CD4-positive, alpha-beta T cell treated with Interleukin-21 for 1 hour (primary cell): ENCODE measurements at places on chromosomes 5 and 9.
A peak's percentile ranks its signal among the peaks of the same experiment; 100 is the strongest.

DNA sequence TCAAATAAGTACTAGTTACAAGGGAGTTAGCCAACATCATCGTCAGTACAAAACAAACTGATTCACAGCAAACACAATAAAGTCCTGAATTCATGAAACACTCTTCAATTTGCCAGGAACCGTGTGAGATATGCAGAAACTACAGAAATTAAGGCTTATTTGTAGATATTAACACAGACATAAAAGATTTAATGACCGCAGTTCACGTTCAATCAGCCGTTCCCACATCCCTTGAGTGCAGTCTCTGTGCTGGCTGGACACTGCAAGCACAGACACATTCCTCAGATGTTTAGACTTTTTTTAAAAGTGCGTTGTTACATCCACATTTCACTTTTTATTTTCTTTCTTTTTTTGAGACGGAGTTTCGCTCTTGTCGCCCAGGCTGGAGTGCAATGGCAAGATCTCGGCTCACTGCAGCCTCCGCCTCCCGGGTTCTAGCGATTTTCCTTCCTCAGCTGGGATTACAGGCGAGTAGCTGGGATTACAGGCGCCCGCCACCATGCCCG lies 566 bp upstream of the CEP78 start:
- DNase-seq: peak; percentile 5

DNA sequence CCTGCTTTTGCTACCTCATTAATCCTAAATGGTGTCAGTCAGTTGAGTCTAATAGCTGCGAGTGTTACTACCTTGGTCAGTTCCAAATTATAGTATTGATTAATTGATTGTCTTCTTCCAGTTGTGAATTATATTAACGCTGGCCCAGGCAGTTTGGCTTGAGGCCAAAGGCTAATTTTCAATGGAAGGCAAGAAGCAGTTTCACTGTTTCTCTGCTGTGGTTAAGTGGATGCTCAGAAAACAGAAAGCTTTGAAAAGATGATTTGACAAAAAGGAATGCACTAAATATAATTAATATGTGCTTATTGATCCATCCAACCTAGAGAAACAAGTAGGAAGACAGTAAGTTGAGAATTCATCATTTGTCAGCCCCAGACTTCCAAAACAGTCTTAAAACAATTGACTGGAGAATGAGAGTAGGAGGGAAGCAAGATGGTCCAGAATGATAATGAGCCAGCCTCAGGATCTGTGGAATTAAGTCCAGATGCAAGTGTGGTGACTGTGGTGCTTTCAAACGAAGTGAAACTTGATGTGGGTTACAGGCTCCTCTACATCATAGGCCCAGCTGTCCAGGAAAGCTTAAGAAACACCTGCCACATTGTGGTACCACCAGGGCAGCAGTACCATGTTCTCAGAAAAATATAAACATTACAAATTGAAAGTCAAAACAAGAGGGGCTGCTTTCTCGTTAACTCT lies 1371.0 kb upstream of the DMAC1 start:
- DNase-seq: no peak

DNA sequence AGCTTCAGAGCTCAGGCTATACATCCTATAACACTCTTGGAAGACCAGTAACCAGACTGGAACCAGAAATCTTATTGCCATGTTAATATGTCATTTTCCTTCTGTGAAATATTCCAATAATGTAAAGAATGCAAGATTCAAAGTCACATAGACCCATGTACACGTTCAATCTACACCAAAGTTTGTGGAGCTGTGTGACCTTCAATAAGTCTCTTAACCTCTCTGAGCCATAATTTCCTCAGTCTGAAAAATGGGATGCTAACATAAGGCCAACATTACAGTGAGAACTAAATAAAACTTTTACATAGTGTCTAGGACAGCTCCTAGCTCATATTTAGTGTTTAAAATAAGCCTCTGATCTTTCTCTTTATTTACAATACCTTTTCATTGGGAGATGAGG lies 70.4 kb downstream of the ARRDC3 start:
- no peak for DNase-seq

- no peak for DNase-seq
These were observed 212.8 kb downstream of the PIK3R1 start for GRCh38 chr5:68428231-68428811.

DNA sequence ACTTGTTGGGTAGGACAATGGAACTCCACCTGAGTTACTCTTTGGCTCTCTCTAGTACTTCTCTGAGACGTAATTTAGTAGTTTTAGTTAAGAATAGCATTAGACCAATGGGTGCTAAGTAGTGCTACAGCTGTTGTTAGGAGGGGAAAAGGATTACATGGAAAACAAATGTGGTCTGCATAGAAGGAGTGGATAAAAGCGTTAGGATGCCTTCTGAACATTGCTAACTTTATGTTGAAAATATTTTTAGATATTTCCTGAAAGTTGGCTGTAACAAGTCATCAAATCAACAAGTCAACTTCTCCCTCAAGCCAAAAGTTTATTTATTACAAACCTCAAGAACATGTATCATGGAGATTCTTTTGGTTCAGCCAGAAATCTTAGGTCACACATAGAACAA lies 409.5 kb upstream of the MEF2C start:
- no peak for DNase-seq

DNA sequence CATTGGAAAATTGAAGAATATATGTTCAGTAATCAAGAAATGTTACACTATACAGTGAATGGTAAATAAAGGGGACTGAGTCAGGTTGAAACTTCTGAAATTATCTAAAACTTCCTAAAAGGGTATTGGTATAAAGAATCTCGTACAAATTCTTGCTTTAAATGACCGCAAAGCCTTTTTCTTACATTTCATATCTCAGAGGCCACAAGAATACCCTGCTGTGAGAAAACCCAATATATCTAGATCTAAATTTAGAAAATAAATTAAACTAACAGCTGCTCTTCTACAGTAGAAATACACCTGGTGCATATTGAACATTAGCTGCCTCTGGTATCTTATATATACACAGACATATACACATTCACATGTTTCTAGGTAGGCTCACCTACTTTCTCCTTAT lies 221.7 kb downstream of the PCSK5 start:
- DNase-seq: no peak

DNA sequence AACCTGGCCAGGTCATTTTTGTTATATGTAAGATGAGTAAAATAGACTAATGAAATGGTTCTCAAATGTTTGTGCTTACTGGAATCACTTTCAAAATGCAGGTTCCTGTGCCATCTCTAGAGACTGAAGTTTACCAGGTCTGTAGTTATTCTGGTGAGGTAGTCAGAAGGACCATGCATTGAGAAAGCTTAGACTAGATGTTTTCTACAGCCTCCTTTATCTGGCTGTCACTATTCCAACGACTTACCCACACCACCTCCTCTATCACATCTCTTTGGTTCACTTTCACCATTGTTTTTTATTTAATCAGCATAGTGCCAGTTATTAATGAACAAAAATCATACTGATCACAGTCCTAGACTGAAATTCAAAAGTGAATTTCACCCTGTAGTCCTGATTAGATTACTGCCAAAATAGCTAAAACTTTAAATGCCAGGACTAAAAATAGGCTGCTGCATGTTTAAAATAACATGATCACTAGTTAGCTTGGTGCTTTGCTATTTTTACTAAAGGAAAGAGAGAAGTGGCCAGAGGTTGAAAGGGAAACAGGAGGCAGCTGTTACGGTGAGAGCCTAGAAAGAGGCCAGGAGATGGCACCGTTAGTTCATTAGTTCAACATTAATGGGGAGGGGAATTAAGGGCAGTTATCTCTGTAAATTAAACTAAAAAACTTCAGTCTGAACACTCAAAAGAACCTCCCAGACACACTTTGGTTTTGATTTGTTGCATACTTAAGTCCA lies 13.9 kb upstream of the FNIP1 start:
- peak; percentile 40 for DNase-seq

- DNase-seq: no peak
These were observed 232.1 kb downstream of the FBXO4 start for GRCh38 chr5:42157215-42157614.

GRCh38 chr9:78406146-78406545 lies 109.2 kb downstream of the PSAT1 start:
- DNase-seq: no peak

GRCh38 chr5:102590467-102590866 lies 91.7 kb upstream of the SLCO6A1 start:
- no peak for DNase-seq

- DNase-seq: no peak
These were observed 170.2 kb upstream of the NREP start for GRCh38 chr5:111927191-111927590.

DNA sequence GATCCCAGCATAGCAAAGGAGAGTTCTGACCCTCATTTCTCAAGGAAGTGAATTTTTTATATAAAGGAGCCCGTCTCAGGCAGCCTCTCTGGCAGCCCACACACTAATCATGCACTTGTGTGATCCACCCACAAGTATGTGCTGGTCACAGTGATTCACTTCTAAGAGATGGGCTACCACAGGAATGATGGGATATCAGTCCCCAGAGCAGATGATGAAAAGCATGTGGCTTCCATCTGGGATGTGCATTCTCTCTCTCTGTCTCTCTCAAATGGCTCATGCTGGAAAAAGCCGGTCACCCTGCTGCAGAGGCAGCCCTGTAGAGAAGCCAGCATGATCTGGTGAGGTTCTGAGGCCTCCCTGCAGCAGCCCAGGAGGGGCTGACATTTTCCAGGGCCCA lies 74.2 kb upstream of the ADCY2 start:
- DNase-seq: no peak

DNA sequence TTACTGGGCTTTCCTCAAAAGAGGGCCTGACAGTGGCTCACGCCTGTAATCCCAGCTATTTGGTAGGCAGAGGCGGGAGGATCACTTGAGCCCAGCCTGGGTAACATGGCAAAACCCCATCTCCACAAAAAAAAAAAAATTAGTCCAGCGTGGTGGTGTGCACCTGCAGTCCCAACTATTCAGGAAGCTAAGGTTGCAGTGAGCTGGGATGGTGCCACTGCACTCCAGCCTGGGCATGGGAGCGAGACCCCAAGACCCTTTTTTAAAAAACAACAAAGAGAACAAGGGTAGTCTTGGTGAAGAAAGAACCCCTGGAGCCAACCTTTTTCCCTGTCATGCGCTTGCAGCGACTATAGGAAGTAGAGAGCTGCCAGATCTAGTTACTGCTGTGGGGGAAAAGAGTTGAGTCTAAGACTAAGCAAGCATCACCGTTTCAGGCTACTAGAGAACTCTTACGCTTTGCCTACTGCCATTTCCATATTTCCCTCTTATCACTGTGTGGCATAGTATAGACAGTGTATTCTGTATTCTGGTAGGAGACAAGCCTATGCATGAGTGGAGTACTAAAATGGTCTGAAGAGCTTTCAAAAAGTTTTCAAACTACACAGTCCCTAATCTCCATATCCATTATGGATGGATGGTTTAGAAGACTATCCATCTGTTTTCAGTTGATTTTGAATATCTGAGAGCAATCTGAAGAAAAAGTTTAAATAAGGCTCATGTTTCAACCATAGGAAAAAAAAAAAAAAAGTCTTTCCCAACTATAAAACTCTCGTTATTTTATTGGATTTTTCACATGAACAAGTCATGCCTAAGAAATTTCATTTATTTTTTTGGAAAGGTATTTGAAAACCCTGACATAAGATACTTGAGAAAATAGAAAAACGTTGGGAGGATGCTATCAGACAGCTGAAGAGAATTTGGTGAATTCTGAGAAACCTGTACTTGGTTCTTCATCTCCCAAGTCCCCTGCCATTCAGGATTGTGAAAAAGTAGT lies 2.6 kb downstream of the C9orf40 start:
- no peak for DNase-seq

DNA sequence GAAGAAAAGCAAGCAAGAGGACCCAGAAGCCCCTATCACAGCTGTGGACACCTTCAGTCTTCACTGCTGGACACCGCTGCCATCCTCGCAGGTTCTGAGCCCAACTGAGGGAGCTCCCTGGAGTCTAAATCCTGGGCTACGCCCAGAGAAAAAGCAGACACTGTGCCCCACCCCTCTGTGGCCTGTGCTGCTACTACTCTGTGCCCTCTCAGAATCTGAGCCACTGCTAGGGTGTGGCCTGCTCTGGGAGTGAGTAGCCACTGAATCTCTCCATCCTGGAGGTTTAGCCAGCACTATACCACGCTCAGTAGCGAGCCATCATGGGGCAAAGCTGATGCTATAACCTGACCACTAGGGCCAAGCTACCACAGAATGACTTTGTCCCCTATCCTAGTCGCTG lies 338.2 kb downstream of the NPR3 start:
- DNase-seq: no peak

GRCh38 chr9:33143241-33143661 lies 23.9 kb downstream of the B4GALT1 start:
- DNase-seq: no peak

GRCh38 chr9:133645021-133645765 lies 9.0 kb downstream of the DBH start:
- DNase-seq: no peak

- DNase-seq: no peak
These were observed 240.1 kb downstream of the DENND1A start for GRCh38 chr9:123689701-123690428.

DNA sequence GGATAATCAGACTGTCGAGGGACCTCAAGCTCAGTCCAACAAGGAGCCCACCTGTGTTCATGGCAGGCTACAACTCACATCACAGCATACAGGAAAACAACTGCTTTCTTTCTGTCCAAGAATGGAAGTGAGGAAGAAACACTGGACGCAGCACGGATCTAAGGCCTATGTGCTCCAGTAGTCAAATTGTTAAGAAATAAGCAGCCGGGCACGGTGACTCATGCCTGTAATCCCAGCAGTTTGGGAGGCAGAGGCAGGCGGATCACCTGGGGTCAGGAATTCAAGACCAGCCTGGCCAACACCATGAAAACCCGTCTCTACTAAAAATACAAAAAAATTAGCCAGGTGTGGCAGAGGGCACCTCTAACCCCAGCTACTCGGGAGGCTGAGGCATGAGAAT lies 427.8 kb downstream of the BNC2 start:
- DNase-seq: no peak

DNA sequence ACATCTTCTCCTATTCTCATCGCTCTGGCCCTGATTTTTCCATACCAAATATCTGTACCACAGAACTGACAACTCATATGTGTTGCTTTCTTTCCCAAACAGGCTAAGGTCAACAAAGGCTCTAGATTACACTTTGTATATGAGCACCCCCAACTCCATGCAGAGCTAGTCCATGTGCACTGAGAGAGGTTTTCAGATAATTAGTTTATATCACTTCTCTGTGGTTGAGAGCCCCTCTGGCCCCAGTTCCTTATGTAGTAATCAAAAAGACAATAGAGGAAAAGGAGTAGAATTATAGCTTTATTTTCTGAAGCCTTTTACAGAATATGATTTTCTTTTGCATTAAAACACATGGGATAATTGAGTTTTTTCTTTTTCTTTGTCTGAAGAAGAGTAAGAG lies 120.0 kb downstream of the TRIO start:
- DNase-seq: no peak

GRCh38 chr5:140627972-140628371 lies 5.0 kb downstream of the CD14 start:
- no peak for DNase-seq

DNA sequence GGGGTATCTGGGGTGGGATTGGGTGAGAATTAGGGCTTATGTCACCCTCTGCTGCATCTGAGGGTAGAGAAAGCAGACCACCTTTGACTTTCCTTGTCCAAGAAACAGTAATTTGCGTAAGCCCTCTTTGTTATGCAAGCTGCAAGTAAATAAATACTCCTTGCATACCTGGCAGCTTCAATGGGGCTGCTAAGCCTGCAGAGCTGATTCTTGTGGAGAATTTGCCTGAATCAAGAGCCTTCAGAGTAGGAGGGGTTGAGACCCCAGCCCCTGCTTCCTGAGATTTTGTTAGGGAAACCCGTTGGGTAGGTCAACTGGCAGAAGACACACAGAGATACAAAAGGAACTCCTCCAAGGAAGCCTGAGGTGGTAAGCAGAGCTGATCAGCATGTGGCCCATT lies 515.1 kb downstream of the DMAC1 start:
- DNase-seq: no peak

GRCh38 chr9:4815381-4815956 lies 22.7 kb downstream of the RCL1 start:
- DNase-seq: no peak
